ENCODE measurements at places on chromosomes 5 and 9.
A peak's percentile ranks its signal among the peaks of the same experiment; 100 is the strongest.

- DNase-seq: no peak
Observed at GRCh38 chr5:106865279-106865678, 805.5 kb downstream of the EFNA5 start.

- no peak for DNase-seq
Observed at GRCh38 chr9:76161541-76161940, 232.7 kb downstream of the RFK start.

- DNase-seq: no peak
Observed at GRCh38 chr9:116137010-116137409, 16.6 kb upstream of the PAPPA start.

- no peak for DNase-seq
Observed at GRCh38 chr9:120408680-120409258, 171.2 kb downstream of the CDK5RAP2 start.

DNA sequence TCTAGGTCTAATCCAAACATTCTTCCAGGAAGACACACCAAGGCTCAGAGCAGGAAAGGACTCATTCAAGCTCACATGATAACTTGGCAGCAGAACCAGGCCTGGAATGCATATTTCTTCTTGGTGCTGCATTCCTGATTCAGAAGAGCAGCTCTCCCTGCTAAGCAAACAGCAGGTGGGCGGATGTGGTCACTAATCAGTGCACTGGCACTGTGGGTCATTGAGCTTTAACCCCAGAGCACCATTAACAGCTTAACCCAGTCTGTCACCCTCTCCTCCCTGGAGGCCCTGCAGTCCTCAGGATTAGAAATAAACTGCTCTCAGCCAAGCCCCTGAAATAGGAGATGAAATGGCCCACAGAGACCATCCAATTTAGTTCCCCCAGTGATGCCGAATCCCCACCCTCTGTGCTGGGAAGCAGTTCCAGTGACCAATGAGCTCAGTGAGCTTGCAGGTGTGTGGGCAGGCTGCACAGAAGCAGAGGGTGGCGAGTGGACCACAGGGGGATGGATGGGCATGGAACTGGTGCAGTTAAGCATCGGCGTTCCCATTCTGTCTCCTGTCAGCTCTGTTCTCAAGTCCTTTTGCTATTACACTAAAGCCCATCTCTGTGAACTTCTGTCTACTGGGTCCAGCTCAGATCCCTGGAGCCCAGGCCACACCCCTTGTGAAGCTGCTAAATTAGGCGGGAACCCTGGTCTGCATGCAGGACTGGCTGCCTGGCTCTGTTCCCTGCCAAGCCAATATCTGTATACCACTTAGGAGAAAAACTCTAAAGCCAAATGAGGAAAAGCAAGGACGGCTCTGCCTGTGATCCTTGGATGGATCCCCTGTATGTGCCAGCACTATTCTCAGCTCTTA, 16.6 kb upstream of the MEGF9 start:
- no peak for DNase-seq

DNA sequence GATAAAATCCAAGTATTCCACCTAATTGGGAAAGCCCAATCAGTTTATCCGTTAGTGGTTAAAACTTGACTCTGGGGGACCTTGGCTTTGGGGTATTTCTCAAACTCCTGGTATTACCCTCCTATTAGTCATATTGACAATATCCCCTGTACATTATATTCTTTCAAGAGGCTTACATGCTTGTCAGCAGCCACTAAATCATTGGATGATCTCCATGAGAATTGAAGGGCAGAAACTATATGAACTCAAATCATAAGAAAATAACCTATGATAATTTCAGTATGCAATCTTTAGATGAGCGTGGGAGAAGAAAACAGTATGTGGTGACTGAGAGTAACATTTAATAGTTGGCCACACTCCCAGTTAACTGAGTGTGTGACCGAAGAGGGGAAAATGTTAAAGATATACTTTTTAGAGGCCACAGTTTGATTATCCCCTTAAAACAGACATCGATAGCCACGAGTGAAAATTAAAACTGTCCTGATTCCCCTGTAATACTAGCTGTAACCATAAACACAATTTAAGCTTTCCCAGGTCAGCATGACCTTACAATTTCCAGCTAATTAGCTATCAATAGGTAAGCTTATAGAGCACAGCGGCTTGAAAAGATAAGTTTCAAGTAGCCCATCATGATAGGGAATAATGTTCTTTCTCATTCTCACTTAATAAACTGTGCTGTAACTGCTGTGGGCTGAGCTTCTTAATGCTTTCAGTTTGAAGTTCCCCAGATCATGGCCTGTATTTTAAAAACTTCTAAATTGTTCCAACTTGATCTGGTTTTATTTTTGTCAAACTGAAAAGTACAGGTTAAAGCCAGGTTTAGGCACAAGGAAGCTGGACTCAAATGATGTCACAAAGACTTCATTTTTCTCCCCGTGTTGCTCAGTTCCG, 58.6 kb downstream of the PUM3 start:
- DNase-seq: no peak

- DNase-seq: no peak
Observed at GRCh38 chr5:58937031-58937681, 354.3 kb downstream of the RAB3C start.

DNA sequence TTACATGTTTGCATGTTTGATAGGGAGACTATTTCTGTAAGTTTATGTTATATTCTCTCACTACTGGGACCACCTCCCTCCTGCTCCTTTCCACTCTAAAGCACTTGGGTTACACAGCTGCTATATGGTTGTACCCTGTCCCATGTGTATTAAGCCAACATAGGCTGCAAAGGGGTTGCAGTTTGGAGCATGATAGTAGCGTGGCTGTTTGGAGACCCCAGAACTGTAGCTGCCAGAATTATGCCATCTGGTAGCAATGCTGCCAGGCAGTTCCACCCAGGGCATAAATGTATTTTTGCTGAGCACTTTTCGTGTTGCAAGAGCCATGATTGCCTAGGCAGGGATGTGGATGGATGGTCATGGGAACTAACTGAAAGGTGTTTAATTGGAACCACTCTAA, 81.8 kb downstream of the CNTLN start:
- DNase-seq: no peak

- DNase-seq: no peak
Observed at GRCh38 chr5:104754311-104754995, 1191.9 kb upstream of the NUDT12 start.

GRCh38 chr5:120499876-120500563, 35.9 kb downstream of the PRR16 start:
- DNase-seq: no peak

- DNase-seq: peak; percentile 69
Observed at GRCh38 chr5:100900142-100900795, 2.8 kb downstream of the ST8SIA4 start.

- no peak for DNase-seq
Observed at GRCh38 chr5:683551-684481, 9.3 kb downstream of the TPPP start.

DNA sequence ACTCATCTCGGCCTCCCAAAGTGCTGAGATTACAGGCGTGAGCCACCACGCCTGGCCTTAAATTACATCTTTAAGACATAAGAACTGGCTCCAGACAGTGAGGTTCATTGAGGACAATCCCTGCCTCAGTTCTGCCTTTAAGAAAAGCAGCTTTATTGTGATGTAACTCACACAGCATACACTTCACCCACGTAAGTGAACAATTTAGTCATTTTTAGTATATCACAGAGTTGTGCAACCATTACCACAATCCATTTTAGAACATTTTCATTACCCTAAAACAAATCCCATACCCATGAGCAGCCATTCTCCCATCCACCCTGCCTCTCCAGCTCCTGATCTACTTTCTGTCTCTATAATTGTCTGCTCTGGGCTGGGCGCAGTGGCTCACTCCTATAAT, 24.0 kb upstream of the LTC4S start:
- DNase-seq: peak; percentile 76

DNA sequence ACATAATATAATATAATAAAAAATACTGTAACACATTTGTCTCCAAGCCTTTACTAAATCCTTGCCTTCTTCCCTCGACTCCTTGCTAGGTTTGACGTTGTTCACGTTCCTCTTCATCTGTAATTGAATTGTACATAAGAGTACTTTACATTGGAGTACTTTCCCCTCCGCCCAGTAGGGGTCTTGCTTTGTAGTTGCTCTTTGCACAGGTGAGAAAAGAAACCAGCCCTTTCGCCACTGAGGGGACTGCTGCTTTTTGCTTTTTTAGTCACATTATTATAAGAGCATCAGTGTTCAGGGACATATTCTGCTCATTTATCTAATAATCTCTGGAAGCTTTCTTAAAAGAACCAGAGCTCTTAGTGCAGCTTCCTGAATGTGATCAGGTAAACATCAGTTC, 115.0 kb downstream of the CETN3 start:
- DNase-seq: no peak

GRCh38 chr9:117783828-117784227, 79.6 kb downstream of the TLR4 start:
- peak; percentile 74 for DNase-seq

DNA sequence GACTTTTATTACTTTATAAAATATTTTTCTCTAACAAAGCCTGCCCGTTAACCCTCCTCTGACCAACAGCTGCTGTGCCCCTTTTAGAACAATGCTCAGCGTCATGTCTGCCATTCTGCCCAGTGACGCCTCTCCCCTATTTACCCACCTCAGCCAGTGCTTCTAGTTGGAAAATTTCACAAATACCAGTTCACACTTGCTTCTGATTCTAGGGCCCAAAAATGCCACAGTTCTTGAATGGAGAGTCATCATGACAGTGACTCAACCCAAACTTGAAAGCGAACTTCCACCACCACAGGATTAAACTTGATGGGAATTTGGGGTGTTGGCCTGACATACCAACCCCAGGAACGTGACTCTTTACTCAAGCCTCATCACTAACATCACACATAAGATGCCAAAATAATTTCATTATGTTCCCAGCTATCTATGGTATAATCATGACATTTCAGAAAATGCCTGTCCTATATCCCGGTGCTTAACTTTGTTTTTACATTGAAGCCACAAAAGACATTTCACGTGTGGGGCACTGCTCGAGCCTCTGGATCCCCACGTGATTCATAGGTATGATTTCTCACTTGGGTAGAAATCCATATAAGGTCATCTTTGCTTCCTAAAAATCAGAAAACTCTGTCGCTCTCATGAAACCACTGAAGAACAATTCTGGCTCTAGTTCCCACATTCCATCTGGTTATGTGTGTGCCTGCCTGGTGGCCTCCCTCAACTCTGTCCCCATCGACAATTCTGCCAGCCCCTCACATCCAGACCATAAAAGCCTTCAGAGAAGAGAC, 220.9 kb downstream of the ACTL7B start:
- DNase-seq: no peak

- no peak for DNase-seq
Observed at GRCh38 chr9:71859939-71860338, 51.1 kb downstream of the ABHD17B start.

DNA sequence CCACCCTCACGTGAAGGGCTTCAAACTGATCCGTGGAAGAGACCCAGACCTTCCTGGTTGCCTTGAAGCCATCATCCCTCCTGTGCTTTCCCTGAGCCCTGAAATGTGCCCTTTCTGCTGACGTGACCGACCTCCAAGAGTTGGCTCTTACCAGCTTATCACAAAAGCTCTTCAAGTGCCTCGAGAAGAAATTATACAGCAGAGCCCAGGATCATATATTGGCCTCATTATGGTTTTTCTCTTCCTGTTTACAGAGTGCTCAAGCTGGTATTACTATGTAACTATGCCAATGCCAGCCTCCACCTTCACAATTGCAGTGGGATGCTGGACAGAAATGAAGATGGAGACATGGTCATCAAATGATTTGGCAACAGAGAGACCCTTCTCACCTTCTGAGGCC, 66.0 kb downstream of the AOPEP start:
- DNase-seq: no peak

DNA sequence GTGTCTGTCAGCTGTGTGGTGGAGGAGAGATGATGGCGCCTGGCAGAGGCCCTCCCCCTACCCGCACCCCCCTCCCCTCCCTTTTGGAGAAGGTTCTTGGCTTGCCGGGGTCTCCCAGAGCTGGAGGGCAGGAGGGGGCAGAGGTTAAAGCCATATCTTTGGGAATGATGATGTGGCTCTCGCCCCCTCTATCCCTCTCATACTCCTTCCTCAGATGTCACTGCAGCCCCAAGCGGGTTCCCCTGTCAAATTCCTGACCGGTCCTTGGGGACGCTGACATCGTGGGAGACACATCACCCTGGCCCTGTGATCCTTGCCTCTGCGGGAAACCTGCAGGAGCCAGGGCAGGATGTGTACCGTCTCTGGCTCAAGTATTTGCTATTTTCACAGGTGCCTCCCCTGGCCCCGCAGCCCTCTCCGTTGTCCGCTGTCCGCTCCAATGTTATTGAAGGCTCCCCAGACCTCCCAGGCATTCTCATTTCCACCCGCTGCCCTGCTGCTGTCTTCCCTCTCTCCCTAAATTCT, 109.5 kb downstream of the FOXD1 start:
- no peak for DNase-seq

GRCh38 chr5:155406815-155407214, 393.3 kb downstream of the KIF4B start:
- DNase-seq: no peak

GRCh38 chr5:56354836-56355235, 121.7 kb upstream of the ANKRD55 start:
- no peak for DNase-seq

- DNase-seq: no peak
Observed at GRCh38 chr5:177410575-177410974, 1.2 kb upstream of the F12 start.

- no peak for DNase-seq
Observed at GRCh38 chr5:32503261-32503660, 58.7 kb upstream of the ZFR start.

DNA sequence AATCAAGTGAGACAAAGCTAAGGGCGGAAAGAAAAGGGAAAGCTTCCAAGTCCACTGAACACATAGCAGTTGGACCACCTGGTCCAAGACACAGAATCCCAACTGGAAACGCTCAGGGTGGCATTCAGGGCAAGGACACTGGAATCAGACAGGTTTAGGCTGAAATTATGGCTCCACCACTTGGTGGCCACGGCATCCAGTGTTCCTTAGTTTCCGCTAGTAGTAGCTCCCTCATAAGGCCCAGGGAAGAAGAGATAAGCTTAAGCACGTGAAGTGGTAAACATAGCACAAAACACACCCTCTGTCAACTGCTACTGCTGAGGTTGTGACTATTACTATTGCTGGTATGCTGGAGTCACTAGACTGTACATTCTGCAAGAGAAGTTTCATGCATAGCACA, 209.4 kb downstream of the GLIS3 start:
- no peak for DNase-seq

DNA sequence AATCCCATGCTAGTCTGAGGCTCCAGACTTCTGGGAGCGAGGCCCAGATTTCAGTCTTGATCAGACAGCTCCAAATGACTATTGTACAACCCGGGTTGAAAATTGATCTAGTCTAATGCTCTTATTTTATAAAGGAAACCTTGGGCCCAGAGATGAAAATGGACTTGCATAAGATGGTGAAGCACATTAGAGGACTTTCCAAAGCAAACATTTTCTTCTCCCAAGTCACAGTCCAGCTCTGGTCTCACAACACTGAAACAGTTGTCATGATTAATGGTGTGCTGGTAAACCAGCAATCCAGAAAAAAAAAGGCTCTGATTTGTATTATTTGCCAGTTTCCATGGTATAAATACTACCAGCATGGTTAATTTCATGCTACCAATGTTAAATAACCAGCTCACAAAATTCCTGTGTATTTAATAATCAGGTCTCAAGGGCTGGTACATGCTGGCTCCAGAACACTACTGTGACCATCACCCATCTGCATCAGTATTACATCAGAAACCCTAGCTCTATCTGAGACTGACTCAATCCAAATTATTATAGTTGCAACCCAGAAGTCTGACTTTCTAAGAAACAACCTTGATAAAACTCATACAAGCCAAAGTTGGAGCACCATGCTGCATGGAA, 32.5 kb upstream of the ABLIM3 start:
- DNase-seq: no peak

All from inflammatory macrophage treated with lipopolysaccharide for 1 hour (primary cell).